ENCODE measurements at places on chromosomes 7 and 10.
A peak's percentile ranks its signal among the peaks of the same experiment; 100 is the strongest.

DNA sequence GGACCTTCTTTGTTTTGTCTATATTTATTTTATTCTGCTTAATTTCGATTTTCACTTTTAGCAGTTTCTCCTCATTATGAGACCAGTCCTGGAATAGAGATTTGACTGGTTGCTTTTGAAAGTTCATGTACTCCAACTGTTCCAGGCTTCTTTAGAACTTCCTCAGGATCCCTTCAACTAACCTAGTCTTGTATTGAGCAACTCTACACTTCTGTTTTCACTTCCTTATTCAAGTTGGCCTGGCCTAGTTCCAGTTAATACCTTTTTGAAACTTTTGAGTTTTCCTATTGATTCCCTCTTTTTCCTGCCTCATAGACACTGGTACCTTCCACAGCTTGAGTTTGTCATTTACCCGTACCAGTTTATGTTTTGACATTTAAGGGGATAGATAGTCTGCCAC is 421.7 kb downstream of the ATRNL1 start:
- no peak for DNase-seq

GRCh38 chr7:157151626-157152339 is 13.1 kb downstream of the UBE3C start:
- DNase-seq = no peak

- DNase-seq = no peak
Observed at GRCh38 chr7:25642849-25643248, 414.6 kb upstream of the NPVF start.

DNA sequence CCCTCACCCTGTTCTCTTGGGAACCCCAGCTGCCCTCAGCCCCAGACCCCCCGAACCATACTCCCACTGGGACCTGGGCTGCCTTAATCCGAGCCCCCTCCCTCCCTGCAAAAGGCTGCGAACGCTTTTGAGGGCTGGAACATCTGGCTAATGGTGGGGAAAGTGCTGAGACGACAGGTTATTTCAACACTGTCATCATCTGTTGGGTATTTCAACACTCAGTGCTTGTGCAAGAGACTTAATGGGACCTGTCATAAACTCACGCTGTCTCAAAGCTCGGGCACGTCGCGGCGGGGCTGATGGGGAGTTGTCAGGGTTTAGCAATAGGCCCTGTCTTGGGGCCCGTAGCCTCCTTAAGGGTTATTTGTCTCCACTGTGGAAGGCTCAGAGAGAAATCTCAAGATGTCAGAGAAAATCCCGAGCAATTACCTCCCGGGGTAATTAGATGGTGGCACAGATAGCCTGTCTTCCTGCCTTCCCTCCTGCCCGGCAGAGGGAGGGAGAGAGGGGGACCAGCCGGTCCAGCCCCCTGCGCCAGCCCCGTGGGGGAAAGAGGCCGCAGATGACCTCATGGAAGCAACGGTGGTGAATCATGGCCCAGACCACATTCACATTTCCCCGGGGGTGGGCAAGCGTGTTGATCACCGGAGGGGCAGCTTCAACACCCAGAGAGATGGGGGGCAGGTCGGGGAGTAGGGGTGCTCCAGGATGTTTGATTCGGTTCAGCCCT is 88.7 kb upstream of the MYL10 start:
- peak; percentile 48 for DNase-seq

- no peak for DNase-seq
Observed at GRCh38 chr10:80480852-80481251, 26.7 kb downstream of the TSPAN14 start.

GRCh38 chr10:72370201-72370722 is 15.5 kb upstream of the DNAJB12 start:
- no peak for DNase-seq

- DNase-seq = no peak
Observed at GRCh38 chr10:123859653-123860050, 32.0 kb downstream of the CPXM2 start.

GRCh38 chr10:94085766-94086437 is 92.2 kb downstream of the PLCE1 start:
- DNase-seq = no peak

GRCh38 chr7:42545049-42545724 is 308.2 kb upstream of the GLI3 start:
- DNase-seq = no peak

GRCh38 chr10:108982159-108982558 is 941.2 kb downstream of the XPNPEP1 start:
- no peak for DNase-seq

- DNase-seq = no peak
Observed at GRCh38 chr10:130016993-130017630, 53.0 kb upstream of the EBF3 start.

GRCh38 chr7:3598854-3599253 is 297.8 kb downstream of the SDK1 start:
- DNase-seq = no peak

DNA sequence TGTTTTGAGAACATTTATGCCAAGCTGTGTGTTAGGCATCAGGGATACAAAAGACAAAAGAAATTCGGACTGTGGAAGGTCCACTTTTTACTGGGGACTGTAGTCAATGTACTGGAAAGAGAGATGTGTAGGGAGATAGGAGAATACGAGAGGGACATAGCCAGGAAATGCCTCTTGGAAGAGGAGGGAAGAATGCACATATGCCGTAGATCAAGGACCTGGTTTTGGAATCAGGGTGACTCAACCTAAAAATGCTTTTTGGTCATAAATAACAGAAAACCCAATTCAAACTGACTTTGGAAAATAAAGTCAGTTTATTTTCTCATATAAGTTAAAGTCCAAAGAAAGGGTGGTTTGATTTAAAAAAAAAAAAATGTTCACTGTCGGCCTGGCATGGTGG is 140.3 kb upstream of the TCF7L2 start:
- no peak for DNase-seq

- peak; percentile 14 for DNase-seq
Observed at GRCh38 chr10:63466144-63466935, 563 bp upstream of the JMJD1C start.

- DNase-seq = no peak
Observed at GRCh38 chr7:22723637-22724036, 3.4 kb upstream of the IL6 start.

GRCh38 chr10:123599366-123599849 is 66.7 kb upstream of the GPR26 start:
- no peak for DNase-seq

- no peak for DNase-seq
Observed at GRCh38 chr10:110872984-110873923, 1.5 kb downstream of the PDCD4 start.

GRCh38 chr7:123769371-123769770 is 20.6 kb upstream of the WASL start:
- no peak for DNase-seq

DNA sequence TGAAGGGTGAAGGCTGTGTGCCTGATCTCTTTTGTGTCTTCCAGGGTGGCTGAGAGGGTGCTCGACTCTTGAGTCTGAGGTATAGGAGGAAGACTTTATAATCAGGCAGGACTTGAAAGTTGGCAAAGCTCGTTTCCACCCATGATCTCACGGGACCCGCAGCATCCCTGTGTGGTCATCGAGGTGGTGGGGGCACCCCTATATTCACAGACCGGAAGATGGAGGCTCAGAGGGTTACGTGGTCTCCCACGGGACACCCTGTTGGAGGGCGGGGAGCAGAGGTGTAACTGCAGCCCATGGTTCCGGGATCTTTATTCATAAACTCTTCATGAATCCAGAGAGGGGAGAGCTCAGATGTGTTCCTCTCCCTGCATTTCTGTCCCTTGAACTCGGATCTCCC is 9.6 kb upstream of the SHH start:
- DNase-seq = no peak

DNA sequence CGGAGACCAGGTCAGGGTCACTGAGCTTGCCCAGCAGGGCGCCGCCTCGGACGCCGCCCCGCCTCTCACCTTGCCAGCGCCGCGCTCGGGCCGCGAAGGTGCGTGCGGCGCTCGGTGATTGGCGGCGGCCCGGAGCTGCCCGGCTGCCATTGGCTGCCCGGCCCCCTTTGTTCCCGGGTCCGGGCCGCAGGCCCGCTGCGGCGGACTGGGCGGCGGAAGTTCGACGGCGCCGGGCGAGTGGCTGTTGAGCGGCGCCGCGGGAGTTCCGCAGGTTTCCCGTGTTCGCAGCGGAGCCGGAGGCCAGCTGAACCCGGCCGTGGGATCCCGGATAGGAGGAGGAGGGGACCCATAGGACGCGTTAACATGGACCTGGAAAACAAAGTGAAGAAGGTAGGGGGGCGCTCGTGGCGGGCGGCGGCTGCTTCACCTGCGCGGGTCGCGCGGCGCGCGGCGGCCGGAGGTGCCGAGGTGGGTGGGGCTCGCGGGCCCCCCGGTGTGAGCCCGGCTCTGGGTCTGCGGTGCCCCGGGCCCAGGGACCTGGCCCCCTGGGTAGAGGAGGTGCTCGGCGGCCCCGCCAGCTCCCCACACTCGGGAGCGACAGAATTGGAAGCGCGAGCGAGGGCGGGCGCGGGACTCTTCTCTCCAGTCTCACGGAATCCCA is at the start of gene TES:
TES (plus strand) TSS at position 195 of the 661 bp plus-strand sequence; CDS start at position 364, 169 bp downstream.
- no peak for DNase-seq

- no peak for DNase-seq
Observed at GRCh38 chr10:44416936-44417335, 32.0 kb upstream of the CXCL12 start.

DNA sequence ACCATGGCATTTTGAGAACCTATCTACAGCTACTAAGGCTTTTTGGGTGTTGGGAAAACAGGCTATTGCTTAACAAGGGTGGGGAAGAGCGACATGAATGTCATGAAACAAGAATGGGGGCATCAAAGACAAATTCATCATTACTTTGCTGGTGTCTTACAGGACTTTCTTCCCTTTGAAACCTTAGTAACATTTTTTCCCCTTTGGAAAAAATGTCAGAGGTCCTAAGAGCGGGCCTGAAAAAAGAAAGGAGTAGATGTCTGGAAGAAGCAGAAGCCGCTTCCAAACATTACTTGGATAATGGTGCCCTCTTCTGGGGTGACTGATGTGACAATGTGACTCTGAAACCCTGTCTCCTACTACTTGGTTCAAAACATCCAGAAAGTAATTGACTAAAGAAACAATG is 3.8 kb upstream of the DDX50 start:
- DNase-seq = no peak

DNA sequence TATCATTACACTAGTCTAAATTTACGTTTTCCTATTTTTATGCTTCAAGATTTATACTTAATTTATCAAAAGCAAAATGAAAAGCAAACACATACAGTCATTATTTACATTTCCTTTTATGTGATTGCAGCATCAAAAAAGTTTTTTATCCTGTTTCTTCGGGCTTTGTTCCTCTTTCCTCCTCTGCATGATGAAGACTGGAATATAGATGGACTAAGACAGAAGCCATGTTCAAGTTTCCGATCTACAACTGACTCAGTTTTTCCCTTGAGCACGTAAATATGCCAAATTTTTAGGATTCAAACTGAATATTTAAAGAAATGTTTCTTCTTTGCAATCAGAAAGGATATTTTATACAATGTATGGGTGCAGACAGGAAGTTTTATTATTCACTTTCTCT is 273.5 kb upstream of the DGKB start:
- no peak for DNase-seq

GRCh38 chr7:1562597-1563051 is 6.6 kb upstream of the TMEM184A start:
- DNase-seq = peak; percentile 96

DNA sequence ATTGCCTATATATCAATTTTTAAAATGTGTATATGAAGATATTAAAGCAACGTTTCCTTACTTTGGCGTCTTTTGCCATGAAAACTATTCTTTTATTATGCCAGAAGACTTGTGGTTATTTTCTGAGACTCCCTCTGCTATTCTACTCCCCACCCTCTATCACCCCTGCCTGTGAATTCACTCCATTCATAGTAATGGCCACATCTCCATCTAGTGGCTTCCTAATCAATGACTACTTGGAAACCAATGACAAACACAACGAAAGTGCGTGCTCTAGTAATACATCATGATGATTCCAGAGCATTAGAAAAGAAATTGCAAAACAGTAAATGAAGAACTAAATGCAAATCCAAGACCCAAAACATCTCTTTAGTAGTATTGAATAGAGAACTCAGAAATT is 186.7 kb upstream of the HGF start:
- DNase-seq = no peak

- DNase-seq = no peak
Observed at GRCh38 chr10:88233870-88234269, 349.2 kb downstream of the RNLS start.

- DNase-seq = no peak
Observed at GRCh38 chr10:119502209-119502608, 40.3 kb downstream of the RGS10 start.

DNA sequence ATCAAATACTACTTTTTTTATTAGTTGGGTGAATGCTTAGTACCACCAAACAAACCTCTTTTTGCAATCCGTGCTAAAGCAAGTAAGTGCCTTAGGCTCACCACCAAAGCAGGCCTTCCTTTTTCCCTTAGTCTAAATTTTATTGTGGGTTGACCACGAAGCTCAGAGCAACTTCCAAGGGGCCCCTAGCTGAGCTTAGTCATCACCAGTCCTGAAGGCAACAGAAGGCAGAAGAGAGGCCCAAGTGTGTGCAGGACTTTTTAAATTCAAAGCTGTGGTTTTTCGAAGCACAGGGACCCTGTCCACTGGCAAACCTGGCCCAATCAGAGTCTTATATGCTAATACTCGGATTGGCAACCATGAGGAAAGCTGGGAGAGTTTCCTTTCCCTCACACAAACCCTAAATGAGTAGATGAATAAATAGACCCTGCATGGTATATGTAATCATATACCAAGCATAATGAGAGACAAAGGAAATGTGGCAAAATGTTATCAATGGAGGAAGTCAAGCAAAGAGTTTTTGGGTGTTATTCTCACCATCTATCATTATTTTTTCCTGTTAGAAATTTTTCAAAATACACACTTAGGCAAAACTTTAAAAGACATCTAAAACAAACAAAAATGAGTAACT is 453.2 kb upstream of the GALNT17 start:
- DNase-seq = no peak

DNA sequence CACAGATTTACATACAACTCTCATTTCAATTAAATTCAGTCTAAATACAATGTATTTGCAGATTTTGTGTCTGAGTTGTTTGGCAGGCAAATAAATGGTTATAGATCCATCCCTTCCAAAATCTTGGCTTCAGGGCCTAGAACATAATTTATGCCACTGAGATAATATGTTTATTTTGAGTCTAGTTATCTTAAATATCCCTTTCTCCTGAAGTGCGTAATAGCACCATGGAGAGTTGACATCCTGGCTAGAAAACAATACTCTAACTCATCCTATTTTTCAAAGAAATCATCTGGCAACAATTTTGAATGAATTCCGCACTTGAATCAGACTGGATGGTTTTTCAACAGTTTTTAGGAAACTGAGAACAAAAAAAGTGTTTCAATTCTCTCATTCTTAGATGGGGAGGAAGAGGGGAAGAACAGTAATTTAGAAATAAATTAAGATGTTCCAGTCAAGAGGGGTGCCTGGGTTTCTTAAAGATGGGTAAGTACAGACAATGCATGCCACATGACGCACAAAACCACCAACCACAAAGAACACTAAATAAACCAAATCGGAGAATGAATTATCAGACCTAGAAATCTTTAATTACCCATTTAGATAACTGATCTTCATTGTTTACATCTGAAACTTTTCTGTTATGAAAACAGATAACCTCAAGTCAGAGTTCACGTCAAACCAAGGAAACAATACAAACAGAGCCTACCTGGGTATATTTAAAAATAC is 228.7 kb upstream of the PTN start:
- no peak for DNase-seq

- no peak for DNase-seq
Observed at GRCh38 chr10:118729200-118729599, 25.6 kb downstream of the CACUL1 start.

- no peak for DNase-seq
Observed at GRCh38 chr10:5590816-5591215, 66.1 kb downstream of the CALML3 start.

GRCh38 chr7:47326220-47326619 is 255.7 kb downstream of the TNS3 start:
- DNase-seq = no peak

- DNase-seq = no peak
Observed at GRCh38 chr7:20280475-20281351, 50.0 kb upstream of the ITGB8 start.
